ENCODE measurements at places on chromosomes 6 and 20. TPM values are rescaled to one million over a fixed set of nuclear protein-coding genes. Genes with fewer than 3 reads are reported as not detected.

PRDM13 gene
- total RNA-seq: not detected

XKR7 gene
- not detected for total RNA-seq

FOXC1 gene
- total RNA-seq: 3.6 TPM

FKBP5 gene
- 13.4 TPM for total RNA-seq

OR2B6 gene
- total RNA-seq: not detected

MACROD2 gene
- 5.3 TPM for total RNA-seq

HLA-DOA gene
- total RNA-seq: not detected

GSTA4 gene
- 40.6 TPM for total RNA-seq

CPXM1 gene
- not detected for total RNA-seq

FOXF2 gene
- total RNA-seq: not detected

EPPIN gene
- total RNA-seq: not detected

SMLR1 gene
- total RNA-seq: not detected

ADGRB3 gene
- 0.13 TPM for total RNA-seq

ARID1B gene
- 23.3 TPM for total RNA-seq

ASIP gene
- total RNA-seq: not detected

DNA sequence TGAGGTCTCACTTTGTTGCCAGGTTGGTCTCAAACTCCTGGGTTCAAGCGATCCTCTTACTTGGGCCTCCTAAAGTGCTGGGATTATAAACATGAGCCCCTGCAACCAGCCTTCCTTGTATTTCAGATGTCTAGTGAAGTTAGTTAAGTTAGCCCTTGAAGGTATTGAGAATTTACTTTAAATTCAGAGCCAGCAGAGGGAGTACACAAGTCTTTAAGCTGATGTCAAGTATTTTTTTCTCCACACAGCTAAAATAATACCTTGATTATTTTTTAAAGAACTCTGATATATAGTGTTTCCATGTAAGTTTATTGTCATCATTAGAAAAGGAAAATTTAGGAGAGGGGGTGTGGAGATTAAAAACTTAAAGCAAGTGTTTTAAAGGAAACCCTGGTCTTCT is 9.8 kb downstream of the FOXO3 start:
- DNase-seq: no peak

DNA sequence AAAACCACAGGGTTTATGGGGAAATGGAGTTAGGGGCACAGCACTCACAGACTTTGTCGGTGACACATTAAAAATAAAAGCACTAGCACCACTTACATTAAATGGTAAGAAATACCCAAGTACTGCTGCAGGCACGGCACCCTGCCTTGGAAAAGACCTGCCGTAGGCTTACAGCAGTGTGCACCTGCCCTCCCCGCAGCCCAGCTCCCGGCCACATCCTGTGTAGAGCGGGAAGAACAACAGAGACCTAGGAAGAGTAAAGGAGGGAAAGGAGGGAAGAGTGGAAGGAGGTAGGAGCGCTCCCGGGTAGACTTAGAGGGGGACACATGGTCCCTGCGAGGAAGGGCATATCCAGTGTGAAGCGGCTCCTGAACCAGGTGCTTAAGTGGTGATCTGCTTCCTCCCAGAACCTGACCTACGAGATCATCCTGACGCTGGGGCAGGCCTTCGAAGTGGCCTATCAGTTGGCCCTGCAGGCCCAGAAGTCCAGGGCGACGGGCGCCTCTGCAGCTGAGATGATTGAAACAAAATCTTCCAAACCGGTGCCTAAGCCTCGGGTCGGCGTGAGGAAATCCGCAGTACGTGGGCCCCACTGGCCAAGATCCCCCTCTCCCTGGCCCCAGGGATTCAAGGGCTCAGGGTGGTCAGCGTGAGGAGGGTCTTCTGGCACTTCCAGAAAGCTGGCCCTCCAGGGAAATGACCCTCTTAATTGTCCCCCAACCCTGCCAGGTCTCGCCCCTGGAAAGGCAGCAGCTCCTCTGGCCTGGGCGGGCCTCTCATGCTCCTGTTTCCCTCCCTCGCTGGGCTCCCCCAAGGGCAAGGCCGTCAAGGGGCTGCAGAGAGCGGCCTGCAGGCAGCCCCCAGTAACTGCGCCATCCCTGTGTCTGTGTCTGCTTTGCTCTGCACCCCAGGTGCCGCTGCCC is 55.5 kb downstream of the TCP11 start:
- DNase-seq: no peak

DNA sequence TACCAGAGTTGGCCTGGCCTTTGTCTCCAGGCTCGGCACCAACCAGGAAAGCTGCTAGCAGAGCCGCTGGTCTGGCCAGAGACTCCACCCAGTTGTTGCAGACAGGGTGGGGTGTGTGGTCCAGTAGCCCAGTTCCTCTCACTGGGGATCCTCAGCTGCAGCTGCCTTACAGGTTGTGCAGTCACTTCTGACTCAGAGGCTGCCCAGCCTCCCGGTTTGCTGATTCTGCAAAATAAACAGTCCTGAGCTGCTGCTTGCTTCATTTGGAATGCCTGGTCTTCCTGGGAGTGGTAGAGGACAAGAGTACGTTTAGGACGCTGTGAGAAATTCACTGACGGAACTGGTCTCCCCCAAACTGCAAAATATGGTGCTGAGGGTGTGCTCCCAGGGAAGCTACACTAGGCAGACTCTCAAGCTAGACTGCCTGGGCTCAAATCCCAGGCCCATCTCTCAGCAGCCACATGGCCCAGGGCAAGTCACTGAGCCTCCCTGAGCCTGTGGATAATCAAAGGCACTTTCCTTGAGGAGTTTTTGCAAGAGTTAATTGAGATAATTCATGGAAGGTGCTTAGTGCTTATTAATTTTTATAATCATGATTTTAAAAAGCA is 246.1 kb downstream of the TFAP2C start:
- no peak for DNase-seq

GRCh38 chr6:133631421-133631820 is 257.5 kb upstream of the TCF21 start:
- DNase-seq: peak; percentile 59

GRCh38 chr6:25025919-25026301 is 90.2 kb upstream of the RIPOR2 start:
- no peak for DNase-seq

DNA sequence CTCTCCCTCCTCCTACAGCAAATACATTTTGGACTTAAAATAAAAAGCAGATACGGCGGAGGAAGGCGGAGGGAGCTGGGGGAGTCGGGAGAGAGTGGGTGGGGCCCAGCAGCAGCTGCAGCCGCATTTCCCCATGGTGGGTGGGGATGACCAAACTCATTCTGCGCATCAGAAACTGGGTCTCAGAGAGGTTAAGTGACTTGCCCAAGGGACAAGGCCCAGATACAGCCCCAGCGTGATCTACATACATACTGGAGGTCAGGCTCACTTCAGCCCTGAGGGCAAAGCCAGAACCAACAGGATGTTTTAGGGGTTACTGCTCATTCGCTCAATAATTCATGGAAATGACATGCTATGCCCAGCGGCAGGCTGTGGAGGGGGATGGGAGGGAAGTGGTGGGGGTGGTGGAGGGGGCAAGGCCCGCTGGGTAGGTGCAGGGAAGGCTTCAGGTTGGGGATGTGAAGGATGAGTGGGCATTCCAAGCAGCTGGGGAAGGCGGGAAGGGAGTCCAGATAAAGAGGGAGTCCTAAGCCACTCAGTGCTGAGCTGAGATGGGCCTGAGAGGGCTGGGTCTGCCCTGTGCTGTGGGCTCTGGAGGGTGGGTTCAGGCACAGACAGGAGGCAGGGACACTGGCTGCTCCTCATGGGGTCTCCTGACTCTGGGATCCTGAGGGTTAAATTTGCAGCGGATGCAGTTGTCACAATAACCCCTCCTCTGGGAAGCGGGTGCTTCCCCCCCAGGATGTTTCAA is 31.0 kb downstream of the DLGAP4 start:
- DNase-seq: no peak

- DNase-seq: no peak
Measured at GRCh38 chr20:13515291-13515690, 123.4 kb downstream of the TASP1 start.

DNA sequence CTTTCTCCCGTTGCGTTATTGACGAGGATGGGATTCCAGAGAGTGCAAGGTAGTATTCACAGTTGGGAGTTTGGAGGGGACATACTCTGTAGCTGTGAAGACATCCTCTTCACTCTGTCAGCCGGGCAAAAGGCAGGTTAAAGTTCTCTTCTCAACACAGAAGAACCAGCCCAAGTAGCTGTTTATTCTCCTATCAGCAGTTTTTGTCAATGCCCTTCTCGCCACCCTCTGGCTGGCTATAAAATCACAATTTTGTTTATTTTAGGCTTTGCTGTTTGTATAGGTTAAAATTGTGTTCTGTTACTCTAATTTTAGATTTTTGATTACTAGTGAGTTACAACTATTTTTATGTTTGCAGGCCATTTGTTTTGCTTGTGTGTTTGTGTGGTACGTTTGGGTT is 37.9 kb upstream of the MAS1 start:
- DNase-seq: no peak

DNA sequence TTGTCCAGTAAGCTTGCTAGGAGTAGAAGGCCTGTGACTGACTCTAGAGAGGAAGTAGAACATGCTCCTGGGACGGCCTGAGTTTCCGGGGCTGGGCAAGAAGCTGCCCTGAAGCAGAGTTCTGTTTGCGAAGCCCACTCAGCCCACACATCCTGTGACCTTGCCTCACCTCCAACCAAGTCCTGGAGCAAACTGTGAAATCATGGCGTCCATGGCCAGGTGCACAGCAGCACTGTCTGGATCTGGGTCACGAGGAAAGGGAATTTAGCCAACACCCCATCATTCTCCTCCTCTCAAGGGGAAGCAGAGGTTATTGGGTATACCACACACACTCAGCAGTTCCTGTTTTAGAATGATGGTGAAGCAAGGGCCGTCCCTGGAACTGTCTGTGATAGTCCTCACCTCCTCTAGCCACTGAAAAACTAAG is 87.5 kb downstream of the CRYBG1 start:
- DNase-seq: no peak

DNA sequence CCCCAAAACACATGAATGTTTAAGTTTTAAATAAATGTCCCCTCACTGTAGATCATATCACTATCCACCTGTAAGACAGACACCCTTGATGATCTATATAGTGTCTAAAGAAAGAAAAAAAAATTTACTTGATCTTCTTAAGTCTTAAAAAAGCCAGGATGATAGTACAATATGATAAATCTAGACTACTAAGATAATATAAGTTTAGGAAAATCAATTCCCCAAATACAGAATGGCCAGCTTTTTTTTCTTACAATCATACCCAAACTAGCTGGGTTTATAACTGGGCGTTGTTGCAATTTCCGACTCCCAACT is 14.4 kb downstream of the ZNF217 start:
- no peak for DNase-seq

- no peak for DNase-seq
Measured at GRCh38 chr6:22598339-22598738, 29.0 kb downstream of the HDGFL1 start.

- no peak for DNase-seq
Measured at GRCh38 chr6:130070792-130071191, 52.4 kb downstream of the L3MBTL3 start.

DNA sequence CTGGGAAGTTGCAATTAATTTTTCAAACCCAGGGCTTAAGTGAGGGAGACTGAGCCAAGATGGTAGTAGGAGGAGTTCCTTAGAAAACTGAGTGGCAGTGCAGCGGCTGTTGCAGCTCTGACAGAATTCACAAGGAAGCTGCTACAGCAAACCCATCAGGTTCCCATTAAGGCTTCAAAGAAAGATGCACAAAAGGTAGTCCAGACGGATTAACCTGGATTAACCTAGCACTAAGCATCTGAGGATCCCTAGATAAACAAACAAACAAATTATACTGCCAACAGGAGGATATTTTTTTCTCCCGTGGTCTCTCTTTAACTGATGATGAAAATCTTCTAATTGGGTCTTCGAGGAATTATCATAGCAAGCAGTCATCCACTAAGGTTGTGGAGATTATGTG is 5.2 kb downstream of the TENT5A start:
- no peak for DNase-seq

GRCh38 chr6:144778773-144779492 is 493.8 kb downstream of the UTRN start:
- no peak for DNase-seq

- DNase-seq: no peak
Measured at GRCh38 chr6:157207521-157208076, 115.7 kb downstream of the TMEM242 start.

- DNase-seq: peak; percentile 98
Measured at GRCh38 chr6:146913842-146914488, 290.3 kb upstream of the STXBP5 start.

GRCh38 chr6:28643017-28643740 is 117.5 kb downstream of the GPX5 start:
- peak; percentile 25 for DNase-seq

DNA sequence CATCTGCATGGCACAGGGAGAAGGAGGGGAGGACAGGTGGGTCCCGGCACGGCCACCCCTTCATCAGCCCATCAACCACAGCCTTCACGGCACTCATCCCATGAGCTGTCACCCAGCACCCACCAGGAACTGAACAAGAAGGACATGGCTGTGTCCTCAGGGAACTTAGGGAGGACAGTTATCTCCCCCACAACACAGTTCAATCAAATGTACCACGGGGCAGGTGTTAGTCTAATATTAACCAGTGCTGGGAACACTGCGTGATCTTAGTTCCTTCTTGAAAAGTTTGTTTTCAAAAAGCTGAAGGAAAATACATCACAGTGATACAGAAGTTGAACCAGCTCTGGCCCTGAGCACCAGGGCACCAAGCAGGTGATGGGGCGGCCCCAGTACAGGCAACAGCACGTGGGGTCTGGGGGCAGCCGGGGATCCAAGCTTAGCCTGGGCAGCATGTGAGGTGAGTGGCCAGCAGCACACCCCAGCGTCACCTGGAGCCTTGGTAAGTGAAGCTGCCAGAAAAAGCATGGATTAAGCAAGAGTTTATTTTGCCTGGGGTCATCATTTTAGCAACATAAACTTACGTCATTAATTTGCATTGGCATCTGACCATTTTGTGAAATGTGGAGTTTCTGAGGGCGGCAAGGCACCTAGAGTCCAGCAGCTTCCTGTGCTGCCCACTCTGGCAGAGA is 35.5 kb upstream of the AFDN start:
- no peak for DNase-seq

DNA sequence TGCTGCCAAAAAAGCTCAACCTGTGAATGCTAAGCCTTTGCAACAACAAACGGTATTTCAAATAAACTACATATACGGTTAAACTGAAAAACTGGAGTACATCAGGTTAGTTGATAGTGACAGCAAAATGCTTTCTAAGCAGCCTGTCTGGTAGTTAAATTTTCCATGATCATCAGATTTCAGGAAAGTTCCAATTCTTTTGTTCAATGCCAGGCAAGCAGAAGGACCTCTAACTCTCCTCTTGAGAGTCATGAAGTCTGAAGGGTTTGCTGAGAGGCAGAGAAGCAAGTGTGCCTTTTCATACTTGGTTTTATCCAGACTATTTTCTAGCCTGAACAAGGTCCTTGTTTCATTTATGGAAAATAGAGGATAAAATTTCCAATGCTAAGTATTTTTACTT is 4.5 kb downstream of the FLRT3 start:
- DNase-seq: no peak

- DNase-seq: no peak
Measured at GRCh38 chr20:45426320-45427016, 10.5 kb downstream of the PIGT start.

- DNase-seq: no peak
Measured at GRCh38 chr6:30542404-30542725, 13.9 kb downstream of the GNL1 start.

DNA sequence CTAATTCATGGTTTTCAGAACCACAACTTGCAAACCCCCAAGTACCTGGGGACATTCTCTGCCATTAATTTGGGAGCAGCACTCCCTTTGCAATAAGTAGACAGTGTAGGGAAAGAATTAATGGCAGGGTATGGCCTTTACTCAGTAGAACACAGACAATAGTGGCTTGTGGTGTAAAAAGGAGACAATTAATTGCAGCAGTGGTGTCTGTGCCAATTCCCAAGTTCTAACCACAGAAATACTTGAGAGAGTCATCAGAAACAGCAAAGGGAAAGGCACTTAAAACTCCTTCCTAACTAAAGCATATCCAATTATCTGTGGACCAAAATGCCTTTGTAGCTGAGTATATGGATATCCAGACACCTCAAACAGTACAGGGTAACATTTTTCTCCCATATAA is 257.6 kb upstream of the POU3F2 start:
- DNase-seq: peak; percentile 29
